ENCODE measurements at places on chromosomes 16 and 17.
A peak's percentile ranks its signal among the peaks of the same experiment; 100 is the strongest.

GRCh38 chr16:48372744-48373143, 12.5 kb downstream of the SIAH1 start:
- DNase-seq = no peak

GRCh38 chr16:63613701-63614100, 1508.2 kb downstream of the CDH11 start:
- no peak for DNase-seq

- no peak for DNase-seq
Measured at GRCh38 chr16:54690710-54691109, 240.0 kb upstream of the IRX5 start.

GRCh38 chr16:56664506-56664905, 3.4 kb downstream of the MT1G start:
- DNase-seq = no peak

DNA sequence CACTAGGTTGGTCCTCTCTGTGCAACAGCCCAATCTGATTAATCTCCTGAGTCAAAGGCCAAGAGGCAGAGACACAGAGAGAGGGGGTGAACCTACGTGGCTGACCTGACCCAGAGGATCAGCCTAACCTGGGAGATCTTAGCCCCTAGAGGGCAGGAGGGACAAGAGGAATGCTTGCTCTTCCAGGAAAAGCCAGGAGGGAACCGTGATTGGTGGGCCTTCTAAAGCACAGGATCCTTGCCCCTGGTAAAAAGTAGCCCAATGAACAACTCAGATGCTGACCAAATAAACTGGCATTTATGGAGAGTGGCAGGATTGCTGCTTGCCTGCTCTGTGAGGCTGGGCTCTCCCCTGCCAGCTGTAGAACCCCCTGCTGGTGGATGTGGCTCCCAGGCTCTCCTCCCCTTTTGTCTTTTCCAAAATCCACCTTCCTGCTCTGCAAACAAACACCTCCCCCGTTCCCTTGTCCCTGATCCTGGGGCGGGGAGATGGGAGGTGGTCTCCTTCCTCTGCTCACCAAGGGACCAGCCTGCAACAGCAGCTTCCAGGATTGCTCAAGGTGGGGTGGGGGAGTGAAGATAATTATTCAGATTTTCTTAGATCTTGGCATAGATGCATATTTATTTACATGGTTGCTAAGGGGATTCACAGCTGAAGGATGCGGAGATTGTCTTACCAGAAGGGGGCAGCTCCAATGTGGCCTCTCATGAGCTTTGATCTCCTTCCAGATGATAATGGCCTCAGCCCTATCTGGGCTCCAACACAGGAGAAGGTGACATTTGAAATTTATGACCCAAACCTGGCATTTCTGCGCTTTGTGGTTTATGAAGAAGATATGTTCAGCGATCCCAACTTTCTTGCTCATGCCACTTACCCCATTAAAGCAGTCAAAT, 71.9 kb downstream of the SDR42E1 start:
- DNase-seq = no peak

- no peak for DNase-seq
Measured at GRCh38 chr16:75272097-75272551, 20.7 kb upstream of the BCAR1 start.

DNA sequence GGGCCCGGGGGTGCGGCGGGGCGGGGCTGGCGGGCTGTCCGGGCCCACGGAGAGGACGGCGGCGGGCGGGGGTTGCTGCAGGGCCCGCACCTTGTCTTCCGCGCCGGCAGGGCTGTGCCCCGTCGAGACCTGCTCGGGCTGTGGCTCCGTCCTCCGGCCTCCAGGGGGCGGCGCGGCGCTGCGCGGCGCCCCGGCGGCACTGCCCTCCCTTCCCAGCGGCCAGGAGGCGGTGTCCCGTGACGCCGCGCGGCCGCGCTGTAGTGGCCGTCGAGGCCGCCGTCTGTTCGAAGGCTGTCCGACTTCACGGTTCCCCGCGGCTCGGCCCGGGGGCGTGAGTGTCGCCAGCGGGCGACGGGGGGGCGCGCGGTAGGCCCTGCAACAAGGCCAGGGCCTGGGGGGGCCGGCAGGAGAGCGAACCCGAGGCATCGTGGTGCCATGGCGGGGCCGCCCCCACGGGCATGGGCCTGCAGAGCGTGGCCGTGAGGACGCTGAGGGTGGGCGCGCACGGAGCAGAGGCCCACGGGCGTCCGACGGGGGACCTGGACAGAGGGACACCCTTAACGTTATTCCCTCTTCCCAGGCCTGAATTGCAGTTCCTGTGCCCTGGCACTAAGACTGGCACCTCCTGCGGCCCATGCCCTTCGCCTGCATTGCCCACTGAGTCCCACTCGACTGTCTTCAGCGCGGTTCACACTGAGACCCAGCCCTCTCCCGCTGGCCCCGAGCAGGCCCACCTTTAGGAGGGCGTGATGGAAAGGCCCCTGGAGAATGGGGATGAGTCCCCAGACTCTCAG, at the start of gene PLEKHG4:
Gene PLEKHG4 (plus strand): TSS at position 237 of the 794 bp plus-strand sequence. CDS start 513 bp downstream, at position 750.
- peak; percentile 48 for DNase-seq

GRCh38 chr17:32523827-32524552, 37.2 kb downstream of the CDK5R1 start:
- no peak for DNase-seq

DNA sequence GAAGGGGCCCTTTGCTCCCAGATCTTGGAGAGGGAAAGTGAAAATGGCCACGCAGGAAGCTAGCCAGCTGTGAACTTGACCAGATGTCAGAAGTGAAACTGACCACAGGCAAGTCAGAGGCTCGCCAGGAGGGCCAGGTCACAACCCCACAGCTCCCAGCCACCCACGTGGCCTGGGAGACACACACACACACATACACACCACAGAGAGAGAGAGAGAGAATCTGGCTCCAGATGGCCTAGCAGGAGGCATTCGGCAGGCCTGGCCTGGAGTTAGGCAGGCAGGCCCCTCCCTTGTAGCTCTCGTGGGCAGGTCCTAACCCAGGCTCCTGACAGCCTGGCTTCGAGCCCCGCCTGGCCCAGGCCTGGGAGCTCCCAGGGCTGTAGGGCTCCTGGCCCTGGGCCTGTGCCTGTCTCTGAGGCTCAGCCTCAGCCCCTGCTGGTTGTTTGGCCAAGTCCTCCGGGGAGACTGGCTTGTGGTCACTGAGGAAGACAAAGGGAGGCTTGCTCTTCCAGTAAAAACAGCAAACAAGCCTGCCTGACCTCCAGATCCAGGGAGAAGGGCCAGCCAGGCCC, 20.2 kb downstream of the NGFR start:
- no peak for DNase-seq

- no peak for DNase-seq
Measured at GRCh38 chr17:33175562-33175961, 117.5 kb downstream of the ASIC2 start.

- no peak for DNase-seq
Measured at GRCh38 chr17:4161192-4161966, 18.4 kb downstream of the CYB5D2 start.

DNA sequence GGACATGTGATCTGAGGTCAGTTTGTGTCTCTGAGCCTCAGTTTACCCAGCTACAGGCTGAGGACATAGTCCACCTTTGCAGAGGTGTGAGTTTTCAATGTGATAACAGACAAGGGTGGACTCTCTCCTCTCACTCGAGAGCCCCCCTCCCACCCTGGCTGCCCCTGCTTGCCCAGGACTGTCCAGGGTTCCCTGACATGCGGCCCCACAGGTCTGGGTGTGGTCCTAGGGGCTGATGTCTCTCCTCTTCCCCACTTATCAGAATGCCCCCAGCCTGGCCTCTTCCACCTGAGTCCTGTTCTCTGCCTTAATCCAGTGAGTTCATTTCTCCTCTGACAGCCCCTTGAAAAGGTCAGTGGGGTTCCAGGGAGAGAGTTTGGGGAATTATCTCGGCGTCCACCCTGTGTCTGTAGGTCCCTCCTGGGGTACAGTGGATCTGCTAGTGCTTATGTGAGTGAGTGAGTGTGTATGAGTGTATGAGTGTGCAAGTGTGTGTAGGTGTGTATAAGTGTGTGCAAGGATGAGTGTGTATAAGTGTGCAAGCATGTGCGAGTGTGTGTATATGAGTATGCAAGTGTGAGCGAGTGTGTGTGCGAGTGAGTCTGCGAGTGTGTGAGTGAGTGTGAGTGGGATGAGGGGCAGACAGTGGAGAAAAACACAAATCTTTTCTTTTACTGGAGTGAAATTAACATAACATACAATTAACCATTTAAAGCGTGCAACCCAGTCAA, 175.0 kb downstream of the IRF8 start:
- DNase-seq = no peak

- DNase-seq = no peak
Measured at GRCh38 chr17:8069587-8069860, 18.0 kb downstream of the ALOX12B start.

- no peak for DNase-seq
Measured at GRCh38 chr16:15523939-15524338, 89.6 kb downstream of the BMERB1 start.

- DNase-seq = no peak
Measured at GRCh38 chr17:5211458-5211857, 19.8 kb upstream of the ZNF594 start.

All from stimulated activated CD8-positive, alpha-beta memory T cell treated with anti-CD3 and anti-CD28 coated beads, Interleukin-7, amount 100 ng/mL, for 24 hours (primary cell).